Head of caudate nucleus (tissue), 42 donors: ENCODE measurements at places on chromosomes 1 and 21.
A peak's percentile ranks its signal among the peaks of the same experiment; 100 is the strongest.

DNA sequence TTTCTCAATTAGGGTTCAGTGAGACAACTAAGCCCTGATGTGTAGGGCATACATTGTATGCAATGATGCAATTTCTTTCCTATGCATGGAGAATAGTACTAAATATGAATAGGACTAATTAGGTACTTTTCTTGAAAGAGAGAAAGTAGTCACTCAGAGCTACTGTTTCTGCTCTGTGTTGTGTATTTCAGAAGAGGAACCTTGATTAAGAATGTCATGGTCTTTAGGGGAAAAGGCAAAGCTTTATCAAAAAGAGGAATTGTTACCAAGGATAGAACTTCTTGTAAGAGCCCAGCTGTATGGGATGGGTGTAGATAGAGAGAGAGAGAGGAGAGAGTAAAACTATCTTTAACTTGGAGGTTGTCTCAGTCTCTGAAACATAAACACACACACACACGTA lies 49.1 kb downstream of the HLX start:
- DNase-seq: no peak

DNA sequence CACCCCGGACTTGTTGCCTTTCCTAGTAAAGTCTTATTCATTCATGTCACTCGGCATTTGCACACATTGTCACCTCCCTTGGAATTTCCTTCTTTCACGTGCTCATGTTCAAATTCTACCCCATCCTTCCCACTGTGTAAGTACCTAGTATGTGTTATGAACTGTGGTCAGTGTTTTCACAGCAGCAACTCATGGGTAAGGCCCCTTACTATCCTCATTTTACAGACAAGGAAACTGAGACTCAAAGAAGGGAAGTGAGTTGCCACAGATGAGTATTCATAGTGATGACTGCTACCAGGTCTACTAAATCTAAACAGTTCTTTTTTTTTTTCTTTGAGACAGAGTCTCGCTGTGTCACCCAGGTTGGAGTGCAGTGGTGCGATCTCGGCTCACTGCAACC lies 10.5 kb downstream of the CITED4 start:
- no peak for DNase-seq

DNA sequence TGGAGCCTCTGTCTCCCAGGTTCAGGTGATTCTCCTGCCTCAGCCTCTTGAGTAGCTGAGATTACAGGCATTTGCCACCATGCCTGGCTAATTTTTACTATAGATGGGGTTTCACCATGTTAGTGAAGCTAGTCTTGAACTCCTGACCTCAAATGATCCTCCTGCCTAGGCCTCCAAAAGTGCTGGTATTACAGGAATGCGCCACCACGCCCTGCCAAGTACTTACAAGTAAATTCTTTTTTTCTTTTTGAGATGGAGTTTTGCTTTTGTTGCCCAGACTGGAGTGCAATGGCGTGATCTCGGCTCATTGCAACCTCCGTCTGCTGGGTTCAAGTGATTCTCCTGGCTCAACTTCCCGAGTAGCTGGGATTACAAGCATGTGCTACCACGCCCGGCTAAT lies 42.5 kb downstream of the RPRD2 start:
- DNase-seq: no peak

DNA sequence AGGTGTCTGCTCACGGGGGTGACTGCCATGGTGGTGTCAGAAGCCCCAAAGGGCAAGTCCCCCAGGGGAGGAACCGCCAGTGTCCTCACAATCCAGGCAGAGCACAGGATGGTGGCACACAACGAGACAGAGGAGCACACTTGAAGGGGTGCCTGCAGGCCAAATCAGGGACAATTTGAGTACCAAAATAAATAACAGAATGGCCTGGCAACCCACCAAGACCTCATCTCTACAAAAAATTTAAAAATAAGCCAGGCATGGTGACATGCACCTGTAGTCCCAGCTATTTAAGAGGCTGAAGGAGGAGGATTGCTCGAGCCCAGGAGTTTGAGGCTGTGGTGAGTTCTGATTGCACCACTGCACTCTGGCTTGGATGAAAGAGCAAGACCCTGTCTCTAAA lies 38.2 kb downstream of the TIAM1 start:
- DNase-seq: no peak

DNA sequence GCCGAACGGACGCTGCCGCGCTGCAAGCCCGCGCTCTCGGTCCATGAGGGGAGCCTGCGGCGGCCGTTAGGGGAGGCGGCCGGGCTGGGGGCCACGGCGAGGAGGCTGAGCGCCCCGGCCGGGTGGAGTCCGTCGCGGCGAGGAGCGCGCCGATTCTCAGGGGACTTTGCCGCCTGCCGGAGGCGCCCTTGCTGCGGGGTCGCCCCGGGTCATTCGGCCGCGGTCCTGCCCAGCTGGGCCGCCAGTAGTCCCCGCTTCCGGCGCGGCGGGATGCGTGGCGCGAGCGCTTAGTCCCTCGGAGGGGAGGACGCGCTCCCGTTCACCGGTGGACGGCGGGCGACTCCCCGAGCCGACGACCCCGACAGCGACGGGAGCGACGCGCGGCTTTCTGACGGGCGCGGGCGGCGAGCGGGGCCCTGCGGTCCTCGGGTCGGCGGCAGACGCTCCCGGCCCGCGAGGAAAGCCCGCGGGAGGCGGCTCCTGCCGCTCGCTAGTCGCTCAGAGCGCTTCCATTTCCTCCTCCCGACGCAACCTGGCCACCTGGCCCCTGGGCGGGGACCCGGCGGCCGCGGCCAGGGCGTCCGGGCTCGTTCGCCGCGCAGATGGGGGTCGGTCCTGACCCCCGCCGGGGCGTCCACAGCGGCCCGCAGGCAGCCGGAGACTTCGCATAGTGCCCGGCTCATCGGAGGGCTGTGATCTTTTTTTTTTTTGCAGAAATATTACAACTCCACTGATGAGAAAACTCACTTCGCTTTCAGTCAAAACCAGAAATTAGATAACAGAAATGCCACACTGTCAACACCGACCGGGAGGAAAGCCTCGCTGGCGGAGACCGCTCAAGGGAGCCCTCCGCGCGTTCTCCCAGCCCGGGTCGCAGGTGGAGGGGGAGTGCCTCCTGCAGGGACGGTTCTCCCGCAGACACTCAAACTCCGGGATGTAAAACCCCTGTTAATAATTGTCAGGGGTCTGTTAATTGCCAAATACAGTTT lies 641 bp upstream of the ZBTB21 start:
- peak; percentile 55 for DNase-seq

DNA sequence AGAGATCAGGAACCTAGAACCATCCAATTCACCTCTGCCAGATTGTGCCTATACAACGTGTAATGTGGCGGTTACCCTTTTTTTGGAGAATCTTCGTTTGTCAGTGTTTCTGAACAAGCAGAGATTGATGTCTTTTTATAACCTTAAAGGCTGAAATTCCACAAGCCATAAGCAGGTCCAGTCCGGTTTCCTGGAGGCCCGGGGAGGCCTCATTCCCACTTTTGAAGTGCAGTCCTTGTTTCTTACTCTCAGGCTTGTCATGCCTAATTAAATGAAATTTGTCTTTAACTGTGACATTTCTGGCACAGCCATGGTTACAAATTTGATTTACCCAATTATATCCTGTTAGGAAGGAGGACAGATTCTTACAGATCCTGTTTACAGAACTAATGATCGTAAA lies 27.8 kb downstream of the ZNF362 start:
- no peak for DNase-seq

DNA sequence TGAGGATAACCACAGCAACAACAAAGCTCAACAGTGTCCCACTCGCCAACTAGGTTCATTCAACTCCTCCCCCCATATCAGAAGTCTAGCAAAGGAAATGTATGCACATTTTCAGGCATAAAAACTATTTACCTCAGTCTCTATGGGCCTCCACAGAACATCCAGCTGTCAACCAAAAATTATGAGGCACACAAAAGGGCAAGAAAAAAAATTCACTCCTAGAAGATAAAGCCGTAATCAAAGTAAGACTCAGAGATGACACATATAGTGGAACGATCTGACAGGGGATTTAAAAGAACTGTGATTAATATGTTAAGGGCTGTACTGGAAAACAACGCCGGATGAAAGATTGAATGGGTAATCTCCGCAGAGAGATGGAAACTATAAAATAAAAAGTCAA lies 158.7 kb downstream of the NTPCR start:
- DNase-seq: no peak

DNA sequence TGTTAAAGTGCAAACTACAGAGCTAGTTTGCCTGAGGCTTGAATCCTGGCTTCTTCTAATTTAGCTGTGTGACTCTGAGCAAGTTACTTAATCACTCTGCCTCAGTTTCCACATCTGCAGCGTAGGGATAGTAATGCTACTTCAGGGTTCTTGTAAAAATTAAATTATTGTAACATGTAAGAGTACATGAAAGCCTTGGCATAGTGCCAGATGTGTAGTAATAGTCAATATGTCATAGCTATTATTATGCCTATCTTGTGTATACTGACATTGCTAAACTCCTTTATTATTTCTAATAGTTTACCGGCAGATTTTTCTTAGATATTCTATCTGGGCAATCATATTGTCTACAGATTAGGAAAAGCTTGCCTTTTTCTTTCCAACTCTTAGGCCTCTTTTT lies 6.8 kb upstream of the TADA1 start:
- no peak for DNase-seq

DNA sequence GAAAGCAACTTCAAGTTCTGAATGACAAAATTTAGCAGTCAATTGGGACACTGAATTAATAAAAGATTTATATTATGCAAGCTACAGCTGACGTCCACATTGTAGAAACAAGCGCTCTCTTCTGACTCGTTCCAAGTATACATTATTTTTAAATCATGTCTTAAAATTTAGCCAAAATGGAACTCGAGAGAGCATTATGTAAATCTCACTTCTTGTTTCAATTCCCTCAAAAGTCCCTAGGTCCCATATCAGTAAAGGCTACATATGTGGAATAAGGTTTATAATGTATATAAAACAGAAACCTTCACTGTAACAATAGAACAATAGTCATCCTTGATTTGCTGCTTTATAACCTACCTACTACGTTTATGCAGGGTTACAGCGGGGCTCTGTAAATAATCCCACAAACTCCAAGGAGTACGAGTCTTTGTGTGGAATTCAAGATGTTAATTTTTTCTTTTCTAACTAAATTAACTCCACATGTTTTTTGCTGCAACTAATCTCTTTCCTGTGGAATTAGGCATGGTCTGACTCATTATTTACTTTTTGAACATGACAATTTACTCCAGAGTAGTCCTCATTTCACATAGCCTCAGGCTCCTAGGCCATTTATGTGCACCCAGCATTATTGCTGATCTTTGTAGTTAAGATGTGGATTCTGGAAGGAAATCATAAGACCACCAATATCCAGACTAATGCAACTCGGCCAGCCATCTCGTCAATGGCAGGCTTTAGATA lies 785.1 kb downstream of the LTN1 start:
- DNase-seq: no peak

DNA sequence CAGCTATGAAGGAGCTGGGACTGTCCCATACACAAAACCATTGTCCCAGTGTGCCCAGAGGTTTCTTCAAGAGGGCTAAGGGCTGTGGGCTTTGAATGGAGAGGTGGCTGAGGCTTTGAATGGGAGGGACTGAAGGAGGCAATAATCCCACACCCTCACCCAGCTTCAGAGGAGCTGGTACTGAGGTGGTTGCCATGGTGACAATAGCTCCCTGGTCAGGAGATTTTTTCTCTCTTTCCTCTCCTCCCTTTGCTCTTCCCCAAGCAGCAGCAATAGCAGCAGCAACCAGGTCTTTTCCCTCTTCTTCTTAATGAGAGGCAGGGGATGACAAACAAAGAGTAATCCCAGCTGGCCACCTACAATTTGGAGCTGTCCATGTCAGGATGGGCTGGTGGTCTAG lies 1.6 kb downstream of the HPCAL4 start:
- DNase-seq: no peak

GRCh38 chr1:233393084-233393840 lies 65.7 kb downstream of the MAP3K21 start:
- no peak for DNase-seq

DNA sequence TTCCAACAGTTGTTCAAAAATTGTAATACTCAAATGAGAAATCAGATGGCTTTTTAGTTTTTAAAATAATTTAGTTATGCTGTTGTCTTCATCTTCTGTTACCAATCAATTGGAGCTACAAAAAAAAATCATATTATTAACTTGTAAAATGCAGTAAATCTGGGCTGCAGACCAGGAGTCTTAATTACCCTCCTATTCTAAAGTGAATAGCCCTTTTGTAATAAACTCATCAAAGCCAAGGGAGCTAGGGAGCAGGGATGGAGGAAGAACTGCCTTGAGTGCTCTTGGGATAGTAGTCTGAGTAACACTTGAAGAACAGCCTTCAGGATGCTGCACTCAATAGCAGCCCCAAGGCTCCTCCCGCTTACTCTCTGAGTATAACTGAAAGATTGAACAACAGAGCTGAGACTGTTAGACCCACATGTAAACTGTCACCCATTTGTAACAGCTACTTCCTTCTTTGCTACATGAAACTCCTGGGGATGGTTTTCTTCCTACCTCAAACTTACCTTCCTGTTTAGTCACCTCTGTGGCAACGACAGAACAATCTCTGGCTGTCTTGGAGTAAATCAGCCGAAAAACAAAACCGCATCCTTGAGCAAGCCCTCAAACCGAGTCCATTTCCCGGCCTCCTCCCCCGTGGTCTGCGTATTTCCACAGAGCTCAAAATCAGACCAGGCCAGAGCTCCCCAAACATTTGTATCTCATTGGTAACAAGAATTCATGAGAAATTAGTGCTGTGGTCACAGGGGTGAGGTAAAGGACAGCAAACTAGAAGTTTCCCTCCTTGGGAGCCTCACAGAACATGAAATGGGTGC lies 55.9 kb downstream of the CD58 start:
- DNase-seq: no peak

DNA sequence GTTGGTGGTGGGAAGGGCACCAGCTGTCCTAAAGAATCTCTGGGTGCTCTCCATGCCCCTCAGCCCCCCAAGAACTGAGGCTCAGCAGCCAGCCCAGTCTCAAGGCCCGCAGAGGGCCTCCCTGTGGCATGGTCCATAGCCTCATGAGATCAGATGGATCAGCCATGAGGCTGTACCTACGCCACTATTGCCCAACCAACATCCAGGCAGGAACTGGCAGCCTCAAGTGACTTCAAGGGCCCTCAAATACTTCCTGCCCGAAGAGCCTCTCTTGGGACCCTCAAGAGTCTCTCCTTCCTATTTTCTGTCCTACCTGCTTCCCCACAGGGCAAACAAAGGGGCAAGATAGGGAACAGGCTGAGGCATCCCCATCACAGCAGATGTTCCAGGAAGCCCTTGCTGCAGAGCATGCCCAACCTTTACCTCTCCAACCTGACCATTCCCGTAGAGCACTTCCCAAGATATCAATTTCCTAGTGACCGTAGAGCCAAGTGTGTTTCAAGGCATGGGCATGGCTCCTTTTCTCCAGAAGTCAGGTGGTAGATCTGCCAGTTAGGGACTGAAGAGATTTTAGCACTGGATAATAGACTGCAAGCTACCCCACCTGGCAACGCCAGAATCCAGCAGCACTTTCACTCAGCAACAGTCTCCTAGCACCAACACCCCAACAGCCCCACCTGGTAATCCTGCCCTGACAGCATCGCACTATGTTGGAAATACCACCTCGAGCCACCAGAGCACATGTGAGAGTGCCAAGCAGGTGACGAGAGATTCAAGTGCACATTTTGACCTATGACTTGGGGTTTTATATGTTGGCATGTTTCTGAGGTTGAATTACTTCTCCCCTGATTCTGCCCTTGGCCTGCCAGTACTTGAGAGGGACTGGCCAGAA lies 13.7 kb upstream of the MFSD2A start:
- no peak for DNase-seq
